Activated CD4-positive, CD25-positive, alpha-beta regulatory T cell (primary cell): ENCODE measurements at places on chromosomes 4 and X.

DNA sequence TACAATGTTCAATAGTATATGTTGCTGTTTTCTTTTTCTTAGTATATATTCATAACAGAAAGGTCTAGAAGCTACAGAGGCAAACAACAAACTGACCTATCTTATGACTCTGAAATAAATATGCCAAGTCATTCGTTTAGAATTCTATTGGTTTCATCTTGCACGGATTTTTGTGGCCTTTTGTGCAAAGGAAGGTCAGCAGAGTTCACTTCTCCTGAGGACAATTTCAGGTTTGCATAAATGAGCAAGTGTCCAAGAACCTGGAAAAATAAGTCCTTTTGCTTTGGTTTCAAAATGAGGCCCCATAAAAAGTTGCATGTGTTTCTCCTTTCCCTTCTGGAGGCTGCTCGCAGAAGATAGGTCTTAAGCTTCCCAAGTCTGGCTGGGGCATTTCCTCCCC is 156.9 kb downstream of the APBB2 start:
- no peak for DNase-seq

GRCh38 chr4:22504922-22505321 is 10.9 kb downstream of the ADGRA3 start:
- no peak for DNase-seq

DNA sequence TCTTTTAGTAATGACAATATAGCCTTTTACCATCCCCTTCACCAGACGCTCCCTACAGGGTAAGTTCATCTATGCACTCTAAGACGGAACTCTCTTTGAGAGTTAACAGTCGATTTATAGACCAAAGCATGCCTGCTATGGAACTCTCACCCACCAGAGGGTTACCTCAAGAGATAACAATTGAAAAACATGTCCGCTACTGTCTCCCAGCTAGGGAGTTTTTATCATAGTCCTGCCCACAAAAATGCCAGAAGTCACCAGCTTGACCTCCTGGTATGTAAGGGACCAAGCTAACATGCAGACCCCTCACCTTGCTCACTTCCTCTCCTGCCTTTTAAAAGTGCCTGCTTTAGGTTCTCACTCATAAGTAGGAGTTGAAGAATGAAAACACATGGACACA is 16.7 kb upstream of the YTHDC1 start:
- no peak for DNase-seq

DNA sequence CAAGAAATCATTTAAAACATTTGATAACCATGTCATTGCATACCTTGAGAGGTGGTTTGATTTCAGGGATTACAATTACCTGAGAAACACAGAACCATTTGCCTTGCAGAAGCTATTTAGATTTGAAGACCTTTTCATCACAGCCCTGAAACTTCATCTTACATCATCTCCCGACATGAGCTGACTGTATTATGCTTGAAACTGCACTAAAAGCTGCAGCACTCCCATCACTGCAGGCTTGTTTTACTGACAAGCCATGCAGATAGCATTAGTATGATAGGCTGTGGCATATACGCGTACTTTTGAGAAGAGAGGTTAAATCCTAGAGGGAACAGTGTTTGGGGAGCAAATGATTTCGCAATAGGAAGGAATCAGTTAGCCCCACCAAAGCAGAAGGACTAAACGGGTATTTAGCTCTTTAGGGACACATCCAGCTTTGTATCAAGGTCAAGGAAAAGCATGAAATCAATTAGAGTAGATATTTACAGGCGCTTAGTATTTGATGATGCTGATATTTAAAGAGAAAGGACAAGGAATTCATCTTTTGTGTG is 133.2 kb upstream of the DIAPH2 start:
- no peak for DNase-seq

DNA sequence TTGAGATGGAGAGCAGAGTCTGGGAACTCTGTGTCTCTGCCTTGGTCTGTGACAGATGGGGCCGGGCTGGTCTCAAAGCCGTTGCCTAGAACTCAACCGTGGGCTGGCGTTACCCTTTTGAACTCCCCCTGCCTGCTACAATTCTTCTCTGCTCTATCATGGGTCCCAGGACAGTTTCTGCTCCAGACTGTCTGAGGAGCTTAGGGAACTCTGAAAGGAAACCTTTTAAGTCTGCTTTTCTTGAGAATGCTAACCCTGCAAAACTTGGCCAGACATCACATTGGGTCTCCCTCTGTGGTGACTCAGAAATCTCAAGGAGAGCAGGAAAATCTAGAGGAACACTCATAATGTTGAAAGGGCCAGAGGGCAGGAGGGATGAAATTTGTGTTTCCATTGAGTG is 240.6 kb downstream of the CBR4 start:
- no peak for DNase-seq

DNA sequence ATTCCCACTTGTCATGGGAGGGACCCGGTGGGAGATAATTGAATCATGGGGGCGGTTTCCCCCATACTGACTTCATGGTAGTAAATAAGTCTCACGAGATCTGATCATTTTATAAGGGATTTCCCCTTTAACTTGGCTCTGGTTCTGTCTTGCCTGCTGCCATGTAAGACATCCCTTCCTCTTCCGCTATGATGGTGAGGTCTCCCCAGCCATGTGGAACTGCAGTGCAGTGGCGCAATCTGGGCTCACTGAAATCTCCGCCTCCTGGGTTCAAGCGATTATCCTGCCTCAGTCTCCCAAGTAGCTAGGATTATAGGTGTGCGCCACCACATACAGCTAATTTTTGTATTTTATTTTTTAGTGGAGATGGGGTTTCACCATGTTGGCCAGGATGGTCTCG is 2.9 kb downstream of the HPGDS start:
- DNase-seq: no peak

- DNase-seq: no peak
These were observed 52.0 kb downstream of the DTHD1 start for GRCh38 chr4:36333303-36333877.

DNA sequence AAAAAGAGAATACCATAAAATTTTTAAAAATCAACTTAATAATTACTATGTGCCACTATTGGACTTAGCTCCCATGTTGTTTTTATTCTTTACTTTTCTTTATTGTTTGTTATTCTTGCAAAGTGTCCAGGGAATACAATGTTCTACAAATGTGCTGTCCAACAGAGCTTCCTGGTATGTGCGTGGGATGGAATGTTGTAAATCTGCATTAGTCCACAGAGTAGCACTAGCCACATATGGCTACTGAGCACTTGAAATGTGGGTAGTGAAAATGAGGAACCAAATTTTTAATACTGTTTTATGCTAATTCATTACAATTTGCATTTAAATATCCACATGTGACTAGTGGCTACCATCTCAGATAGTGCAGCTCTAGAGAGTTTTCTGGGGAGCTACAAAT is 14.3 kb upstream of the CORIN start:
- DNase-seq: no peak

- no peak for DNase-seq
These were observed 249.7 kb downstream of the RAPGEF2 start for GRCh38 chr4:159352609-159353008.

- no peak for DNase-seq
These were observed 723 bp downstream of the WDFY3 start for GRCh38 chr4:84965553-84966381.

DNA sequence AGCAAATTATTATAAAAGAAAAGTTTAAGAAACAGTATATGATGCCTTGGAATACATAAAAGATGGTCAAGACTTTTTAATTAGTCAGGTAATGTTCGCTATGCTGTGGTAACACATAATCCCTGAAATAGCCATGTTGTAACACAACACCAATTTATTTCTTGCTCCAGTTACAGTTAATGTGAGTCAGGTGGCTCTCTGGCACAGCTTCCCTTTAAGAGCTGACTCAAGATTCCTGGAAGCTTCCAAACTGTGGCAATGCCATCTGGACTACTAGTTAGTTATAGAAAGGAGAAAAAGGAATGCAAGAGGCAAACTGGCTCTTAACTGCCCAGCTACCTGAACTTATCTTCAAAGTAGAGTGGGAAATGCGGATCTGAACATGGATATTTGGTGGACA is 210.5 kb downstream of the CHM start:
- no peak for DNase-seq

- no peak for DNase-seq
These were observed 7.8 kb downstream of the SPATA4 start for GRCh38 chr4:176187624-176188023.

- no peak for DNase-seq
These were observed 5.7 kb upstream of the CASP6 start for GRCh38 chr4:109708990-109709389.

DNA sequence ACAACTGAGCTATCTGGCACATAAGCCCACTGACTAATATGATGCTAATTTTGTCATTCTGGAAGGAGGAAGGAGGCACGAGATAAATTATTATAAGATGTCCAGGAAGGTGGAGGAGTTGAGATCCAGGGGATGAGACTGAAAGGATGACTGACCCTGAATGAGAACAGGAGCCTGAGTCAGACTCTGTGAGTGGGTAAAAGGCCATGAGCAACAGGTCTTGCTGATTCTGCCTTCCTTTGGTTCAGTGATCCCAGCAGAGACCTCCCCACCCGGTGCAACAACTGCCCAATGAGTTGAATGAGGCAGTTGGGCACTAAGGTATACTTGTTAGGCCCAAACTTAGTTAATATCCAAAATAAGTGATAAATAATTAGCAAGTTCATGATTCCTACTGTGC is 238.1 kb upstream of the GPC4 start:
- no peak for DNase-seq

GRCh38 chrX:31656013-31656412 is 584.2 kb upstream of the FTHL17 start:
- no peak for DNase-seq

- DNase-seq: no peak
These were observed 75.2 kb upstream of the NUDT6 start for GRCh38 chr4:122997463-122998101.

- no peak for DNase-seq
These were observed 1222.9 kb upstream of the PRKX start for GRCh38 chrX:4936315-4936714.

GRCh38 chr4:10466161-10466560 is 8.9 kb upstream of the ZNF518B start:
- no peak for DNase-seq

GRCh38 chrX:46683048-46683447 is 75.9 kb downstream of the SLC9A7 start:
- DNase-seq: no peak

DNA sequence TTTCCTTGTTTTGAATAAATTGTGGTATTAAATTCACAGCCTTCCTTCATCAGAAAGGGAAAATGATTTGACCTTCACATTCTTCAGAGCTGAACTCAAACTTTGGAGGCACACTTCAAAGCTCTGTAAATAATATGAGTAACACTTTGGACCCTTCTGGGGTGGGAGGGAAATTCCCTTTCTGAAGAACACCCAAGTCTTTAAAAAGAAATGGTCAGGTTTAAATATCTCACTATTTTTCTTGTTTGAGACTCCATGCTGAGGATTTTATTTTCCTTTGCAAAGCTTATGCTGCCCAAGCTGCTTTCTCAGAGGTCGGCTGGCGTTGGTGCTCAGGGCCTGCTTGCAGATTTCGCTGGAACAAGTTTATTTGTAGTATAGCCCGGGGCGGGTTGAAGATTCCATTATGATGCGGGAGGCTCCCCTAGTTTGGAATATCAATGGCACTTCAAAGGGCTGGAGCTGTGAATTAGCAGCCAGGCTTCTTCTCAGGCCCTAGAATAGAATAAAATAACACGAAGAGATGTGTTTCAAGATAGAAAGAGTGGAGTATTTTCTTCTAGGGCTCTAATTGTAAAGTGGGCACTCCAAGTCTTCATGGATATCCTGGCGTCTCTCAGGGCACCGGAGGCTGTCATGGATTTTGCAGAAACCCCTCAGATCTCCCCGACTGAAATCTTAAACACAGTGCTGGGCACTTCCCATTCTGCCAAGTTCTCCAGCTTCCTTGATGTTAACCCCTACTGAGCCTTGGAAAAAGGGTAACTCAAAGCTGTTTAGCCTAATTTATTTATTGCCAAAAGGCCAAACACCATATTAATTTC is 315.6 kb downstream of the GPAT3 start:
- DNase-seq: no peak

GRCh38 chrX:142977128-142977914 is 48.4 kb upstream of the SPANXN4 start:
- no peak for DNase-seq

DNA sequence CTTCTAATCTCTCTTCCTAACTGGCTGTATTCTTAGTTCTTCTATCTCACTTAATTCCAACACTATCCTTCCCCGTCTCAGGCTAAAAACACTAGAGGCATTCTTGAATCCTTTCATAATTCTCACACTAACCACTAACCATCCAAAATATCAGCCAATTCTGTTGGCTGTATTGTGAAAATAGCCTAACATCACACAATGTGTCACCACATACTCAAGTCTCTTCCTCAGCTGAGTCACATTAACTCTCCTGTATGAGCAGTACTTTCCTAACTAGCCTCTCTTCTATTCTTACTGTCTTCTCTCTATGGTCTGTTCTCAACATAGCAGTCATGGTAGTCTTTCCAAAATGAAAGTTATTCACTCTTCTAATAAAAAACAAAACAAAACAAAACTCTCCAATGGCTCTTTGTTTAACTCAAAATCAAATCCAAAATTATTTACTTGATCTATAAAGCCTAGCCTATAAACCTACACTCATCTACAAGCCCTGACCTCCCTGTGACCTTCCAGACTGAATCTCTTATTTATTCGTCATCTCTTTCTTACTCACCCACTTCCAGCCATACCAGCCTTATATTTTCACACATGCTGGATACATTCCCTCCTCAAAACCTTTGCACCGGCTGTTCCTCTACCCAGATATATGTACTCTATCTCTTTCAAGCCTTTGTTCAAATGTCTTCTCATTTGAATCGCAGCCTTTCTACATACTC is 445.9 kb downstream of the TLL1 start:
- DNase-seq: no peak

DNA sequence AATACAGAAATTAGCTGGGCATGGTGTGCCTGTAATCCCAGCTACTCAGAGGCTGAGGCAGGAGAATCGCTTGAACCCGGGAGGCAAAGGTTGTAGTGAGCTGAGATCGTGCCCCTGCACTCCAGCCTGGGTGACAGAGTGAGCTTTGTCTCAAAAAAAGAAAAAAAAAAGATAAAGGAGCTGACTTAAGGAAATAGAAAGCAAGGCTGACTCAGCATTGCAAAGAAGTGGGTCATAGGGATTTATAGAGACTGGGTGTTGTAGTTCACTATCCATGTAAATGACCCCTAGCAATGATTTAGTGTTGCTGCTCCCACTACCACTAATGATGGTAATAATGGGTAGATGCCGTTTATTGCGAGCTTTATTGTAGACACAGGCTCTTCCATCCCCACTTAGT is 47.6 kb downstream of the ADD1 start:
- DNase-seq: no peak

DNA sequence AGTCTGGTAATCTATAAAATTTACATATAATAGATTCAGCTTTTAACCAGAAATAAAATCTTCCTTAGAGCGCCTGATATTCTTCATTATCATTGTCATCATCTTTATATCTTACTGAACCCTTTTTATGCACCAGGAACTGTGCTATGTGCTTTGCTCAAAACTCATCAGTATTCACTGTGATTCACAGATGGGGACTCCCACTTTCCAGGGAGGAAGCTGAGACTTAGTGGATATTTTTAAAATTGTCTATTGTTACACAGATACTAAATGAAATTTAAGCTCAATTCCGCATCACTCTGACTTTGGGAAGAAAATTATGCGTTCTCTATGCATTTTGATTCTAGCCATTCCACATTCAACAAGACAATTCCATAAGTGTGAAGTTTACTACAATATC is 34.8 kb upstream of the SULT1E1 start:
- DNase-seq: no peak

GRCh38 chr4:138964716-138965426 is 50.7 kb upstream of the NOCT start:
- DNase-seq: no peak
